Right renal cortex interstitium (tissue), 3 donors: ENCODE measurements at places on chromosomes 11 and 22. TPM values are rescaled to one million over a fixed set of nuclear protein-coding genes. Genes with fewer than 3 reads are reported as not detected.

GRCh38 chr11:33773404-33773986 is 825 bp downstream of the FBXO3 start:
- DNase-seq = no peak

GRCh38 chr11:69726019-69726418 is 22.2 kb upstream of the FGF19 start:
- DNase-seq = no peak

DNA sequence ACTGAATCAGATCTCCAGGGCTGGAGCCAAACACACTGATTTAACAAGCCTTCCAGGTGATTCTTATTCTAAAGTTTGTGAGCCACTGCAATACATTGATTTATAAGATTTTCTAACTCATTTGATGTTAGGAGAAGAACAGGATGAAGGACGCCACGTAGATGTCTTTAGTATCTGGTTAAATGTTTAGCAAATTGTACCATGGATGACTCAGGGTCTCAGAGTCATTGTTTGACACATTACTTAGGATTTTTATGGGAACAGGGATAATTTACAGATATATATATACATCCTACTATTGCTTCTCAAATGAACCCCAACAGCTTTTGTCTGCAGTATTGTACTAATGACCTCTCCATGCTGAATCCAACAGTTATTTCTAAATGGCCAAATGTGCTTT is 143.1 kb upstream of the DDI1 start:
- DNase-seq = no peak

DNA sequence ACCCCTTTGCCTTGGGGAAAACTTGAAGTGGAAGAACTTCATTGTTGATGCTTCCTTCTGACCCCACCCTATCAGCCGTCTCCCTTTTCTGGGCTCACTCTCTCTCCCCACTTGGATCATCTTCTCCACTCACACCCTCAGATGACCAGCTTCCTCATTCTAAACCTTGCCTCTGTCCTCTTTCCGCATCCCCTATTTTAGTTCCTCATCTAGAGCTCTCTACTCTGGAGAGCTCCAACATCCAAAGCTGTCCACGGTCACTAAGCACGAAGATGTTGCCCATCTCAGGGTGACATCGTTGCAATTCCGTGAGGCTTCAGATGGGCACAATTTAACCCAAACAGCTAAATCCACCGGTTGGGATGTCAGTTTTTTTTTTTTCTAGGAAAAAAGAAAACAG is 31.6 kb upstream of the ME3 start:
- DNase-seq = no peak

DNA sequence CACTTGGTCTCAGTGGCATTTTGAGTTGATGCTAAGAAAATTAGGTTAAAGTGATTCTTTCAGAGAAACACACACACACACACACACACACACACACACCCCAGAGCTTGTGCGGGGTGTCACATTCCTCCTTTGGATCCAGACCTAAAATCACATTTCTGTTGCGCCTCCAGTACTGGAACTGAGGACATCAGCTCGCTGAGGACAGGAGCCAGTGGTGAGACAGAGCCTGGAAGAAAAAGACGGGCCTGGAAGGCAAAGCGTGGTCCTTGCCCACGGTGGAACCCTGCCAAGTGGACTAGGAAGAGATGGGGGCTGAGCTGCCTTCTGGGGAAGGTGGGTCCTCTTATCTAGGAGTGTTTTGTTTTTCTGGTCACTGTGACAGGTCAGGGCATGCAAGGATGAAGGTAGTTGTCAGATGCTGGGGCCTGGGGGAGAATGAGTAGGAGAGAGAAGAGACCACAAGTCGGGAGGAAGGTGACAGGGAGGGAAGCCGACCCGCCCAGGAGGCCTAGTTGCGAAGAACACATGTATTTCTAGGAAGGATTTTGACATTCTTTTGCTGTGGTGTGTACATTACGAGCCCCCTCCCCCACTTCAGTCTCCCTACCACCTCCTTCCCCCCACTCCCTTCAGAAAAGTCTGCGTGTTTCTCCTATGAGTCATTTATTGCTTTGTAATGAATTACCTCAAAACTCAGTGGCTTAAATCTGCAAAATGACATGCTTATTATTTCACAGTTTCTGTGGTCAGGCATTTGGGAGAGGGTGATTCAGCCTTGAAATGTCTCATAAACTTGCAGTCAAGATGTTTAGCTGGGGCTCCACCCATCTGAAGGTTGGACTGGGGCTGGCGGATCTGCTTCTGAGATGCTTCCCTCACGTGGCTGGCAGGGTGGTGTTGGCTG is 4.8 kb upstream of the ELFN2 start:
- no peak for DNase-seq

DNA sequence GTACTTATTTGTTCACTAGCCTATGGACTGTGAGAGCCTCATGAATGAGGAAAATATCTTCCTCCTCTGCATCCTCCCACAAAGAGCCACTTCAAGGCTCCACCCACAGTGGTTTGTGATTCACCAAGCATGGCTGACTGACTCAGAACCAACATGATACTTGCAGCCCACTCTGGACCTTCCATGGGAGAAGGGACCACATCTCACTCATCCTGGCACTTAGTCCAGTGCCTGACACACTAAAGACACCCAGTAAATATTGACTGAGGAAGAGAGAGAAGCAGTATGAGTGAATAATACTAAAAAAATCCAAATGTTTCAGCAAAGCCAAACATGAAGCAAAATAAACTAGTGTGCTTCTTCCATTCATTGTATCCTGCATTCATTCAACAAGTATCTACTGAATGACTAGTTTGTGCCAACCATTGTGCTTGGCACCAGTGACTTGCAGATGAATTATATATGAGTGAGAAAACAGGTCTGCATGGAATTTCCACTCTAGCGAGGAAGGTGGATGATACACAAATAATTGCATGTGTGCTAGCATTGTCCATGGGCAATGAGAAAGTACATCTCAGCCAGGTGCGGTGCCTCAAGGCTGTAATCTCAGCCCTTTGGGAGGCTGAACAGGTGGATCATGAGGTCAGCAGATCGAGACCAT is 54.9 kb upstream of the BLID start:
- no peak for DNase-seq

GRCh38 chr11:97754976-97755375 is 1265.8 kb upstream of the CNTN5 start:
- DNase-seq = no peak

GRCh38 chr11:73971175-73971719 is 11.4 kb downstream of the UCP2 start:
- no peak for DNase-seq

Gene SOX10
- 0.86 TPM for polyA plus RNA-seq

DNA sequence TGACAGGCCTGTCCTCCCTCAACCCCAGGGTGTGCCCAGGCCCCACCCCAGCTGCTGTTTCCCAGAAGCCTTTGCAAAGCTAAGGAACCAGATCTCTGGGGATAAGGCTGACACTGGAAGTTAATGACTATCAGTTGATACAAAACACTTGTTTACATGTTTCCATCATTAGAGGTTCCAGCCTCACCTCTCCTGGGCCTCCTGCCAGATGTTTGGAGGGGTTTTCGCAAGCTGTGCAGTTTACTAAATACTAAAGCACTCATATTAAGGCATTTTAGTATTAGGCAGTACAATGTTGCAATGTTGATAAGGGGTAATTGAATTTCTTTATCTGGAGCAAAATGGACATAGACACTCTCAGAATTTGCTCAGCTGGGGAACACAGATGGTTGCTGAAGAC is 218.7 kb downstream of the INSC start:
- DNase-seq = no peak

Gene CARD18
- polyA plus RNA-seq = not detected

DNA sequence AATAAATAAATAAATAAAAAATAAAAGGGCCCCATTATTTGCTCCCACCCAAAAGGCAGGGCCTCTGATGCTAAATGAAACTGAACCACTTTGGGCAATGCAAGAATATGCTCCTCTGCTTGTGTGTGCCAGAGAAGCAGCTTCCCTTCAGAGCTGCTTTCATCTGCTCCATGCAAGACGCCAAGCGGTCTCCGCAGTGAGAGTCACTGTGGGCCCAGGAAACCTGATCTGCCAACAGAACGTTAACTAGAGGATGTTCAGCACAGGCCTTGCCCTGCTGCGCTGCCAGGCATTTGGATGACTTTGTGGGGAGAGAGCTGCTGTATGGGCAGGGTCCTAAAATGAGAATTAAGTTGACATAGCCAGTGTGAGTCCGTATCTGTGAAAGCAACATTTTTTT is 43.7 kb upstream of the APOA1 start:
- no peak for DNase-seq

DNA sequence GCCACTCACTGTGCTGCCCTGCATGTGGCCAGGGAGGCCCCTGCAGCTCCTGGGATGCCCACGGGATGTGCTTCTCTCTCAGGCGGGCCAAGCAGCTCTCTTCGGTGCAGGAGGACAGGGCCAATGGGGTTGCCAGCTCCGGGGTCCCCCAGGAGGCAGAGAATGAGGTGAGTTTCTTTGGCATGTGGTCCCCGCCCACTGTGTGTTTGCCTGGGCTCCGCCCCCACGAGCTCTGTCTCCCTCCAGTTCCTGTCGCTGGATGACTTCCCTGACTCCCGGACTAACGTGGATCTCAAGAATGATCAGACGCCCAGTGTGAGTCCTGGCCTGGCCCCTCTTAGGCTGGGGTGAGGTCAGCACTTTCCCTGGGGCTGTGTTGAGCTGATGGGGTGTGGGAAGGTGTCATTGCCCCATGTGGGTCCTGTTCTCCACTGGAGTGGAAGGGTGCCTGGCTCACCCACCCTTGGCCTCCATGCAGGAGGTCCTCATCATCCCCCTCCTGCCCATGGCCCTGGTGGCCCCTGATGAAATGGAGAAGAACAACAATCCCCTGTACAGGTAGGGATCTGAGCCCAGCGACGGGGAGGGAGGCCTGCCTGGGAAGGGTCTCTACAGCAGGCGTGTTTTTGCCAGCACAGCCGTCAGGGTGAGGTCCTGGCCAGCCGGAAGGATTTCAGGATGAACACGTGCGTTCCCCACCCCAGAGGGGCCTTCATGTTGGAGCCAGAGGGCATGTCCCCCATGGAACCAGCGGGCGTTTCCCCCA is 7.7 kb downstream of the SCO2 start:
- DNase-seq = no peak
